ENCODE measurements at places on chromosomes 6 and 20.

DNA sequence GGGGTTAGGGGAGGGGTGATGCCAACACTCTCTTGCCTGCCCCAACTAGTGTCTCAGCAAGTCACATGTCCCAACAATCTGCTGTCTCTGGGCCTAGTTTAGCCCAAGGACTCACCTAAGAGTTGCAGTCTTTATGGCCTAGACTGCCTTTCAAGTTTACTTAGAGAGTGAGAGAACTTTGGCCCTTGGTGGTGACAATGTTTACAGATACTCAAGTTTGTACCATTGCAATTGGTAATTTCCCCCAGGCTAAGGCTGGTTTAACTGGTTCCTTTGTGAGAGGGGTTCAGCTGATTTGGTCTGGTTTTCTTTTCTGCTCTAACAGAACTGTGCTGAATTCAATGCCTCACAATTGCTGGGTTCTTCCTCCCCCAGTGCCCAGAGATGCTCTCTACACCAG is 1279.9 kb upstream of the EYS start:
- DNase-seq: no peak

DNA sequence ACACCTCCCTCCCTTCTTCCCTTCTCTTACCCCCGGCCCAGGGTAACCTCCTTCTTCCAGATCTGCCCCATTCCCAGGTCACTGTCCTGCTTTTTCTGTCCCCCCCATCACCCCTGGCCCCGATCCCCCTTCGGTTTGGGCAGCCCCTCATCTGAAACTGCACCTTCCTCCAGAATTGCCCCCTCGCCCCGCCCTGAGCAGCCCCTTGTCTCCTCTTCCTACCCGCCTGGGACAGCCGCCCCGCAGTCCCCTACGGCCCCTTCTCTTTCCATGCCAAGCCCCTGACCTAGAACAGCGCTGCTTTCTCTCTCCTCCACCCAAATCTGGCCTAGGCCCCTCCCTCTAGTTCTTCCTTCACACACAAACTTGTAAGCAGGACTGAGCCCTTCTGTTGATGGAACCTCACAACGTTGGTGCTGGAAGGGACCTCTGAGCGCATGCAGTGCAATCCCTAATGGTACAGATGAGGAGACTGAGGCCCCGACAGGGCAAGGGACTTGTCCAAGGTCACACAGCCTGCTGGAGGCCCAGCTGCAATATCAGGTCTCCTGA is 630 bp downstream of the PPP2R5D start:
- DNase-seq: peak; percentile 45

DNA sequence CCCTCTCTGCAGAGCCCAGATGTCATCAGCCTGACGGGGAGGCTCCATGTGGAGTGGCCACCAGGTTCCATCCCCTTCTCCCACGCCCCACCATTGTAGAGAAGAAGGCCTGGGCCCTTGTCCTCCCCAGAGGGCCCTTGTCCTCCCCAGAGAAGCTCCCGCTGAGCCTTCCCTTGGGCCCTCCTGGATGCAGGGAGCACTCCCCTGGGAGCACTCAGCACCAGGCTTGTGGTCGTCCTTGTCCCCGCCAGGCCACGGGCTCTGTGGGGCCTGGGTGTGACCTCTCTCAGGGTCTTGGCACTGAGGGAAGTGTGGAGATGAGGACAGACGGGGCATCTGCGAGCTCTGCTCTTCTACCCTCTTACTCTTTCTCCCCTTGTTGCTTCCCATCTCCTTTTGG is 83.4 kb upstream of the NNAT start:
- no peak for DNase-seq

- no peak for DNase-seq
These were observed 215.1 kb downstream of the CBLN4 start for GRCh38 chr20:55790178-55790577.

DNA sequence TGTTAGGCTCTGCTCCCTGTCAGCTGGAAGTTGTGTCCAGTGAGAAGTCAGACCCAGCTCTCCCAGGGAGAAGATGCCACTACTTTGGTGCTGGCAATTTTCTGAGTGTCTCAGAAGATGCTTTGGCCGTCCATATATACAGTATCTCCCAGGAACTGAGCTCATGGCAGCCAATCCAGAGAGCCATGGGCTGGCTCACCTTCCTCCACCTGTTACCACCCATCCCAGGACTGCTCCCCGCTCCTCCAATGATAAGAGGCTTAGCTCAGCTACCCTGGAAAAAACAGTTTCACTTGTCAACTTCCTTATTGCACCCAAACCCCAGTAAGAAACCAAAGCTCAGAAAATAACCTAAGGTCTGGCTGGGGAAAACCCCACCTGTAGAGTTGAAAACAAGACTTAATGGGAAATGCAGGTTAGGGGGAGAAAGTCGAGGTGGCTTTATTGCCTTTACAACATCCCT is at the start of gene BNIP5:
Gene BNIP5, minus strand, starts transcription at position 110 of the 463 bp plus-strand sequence. CDS start 6,198 bp downstream, outside the sequence.
- no peak for DNase-seq

GRCh38 chr6:123295181-123295580 is 299.1 kb downstream of the CLVS2 start:
- DNase-seq: no peak

GRCh38 chr6:125273965-125274364 is 27.8 kb downstream of the HDDC2 start:
- no peak for DNase-seq

GRCh38 chr6:146984251-146984924 is 219.8 kb upstream of the STXBP5 start:
- DNase-seq: no peak

DNA sequence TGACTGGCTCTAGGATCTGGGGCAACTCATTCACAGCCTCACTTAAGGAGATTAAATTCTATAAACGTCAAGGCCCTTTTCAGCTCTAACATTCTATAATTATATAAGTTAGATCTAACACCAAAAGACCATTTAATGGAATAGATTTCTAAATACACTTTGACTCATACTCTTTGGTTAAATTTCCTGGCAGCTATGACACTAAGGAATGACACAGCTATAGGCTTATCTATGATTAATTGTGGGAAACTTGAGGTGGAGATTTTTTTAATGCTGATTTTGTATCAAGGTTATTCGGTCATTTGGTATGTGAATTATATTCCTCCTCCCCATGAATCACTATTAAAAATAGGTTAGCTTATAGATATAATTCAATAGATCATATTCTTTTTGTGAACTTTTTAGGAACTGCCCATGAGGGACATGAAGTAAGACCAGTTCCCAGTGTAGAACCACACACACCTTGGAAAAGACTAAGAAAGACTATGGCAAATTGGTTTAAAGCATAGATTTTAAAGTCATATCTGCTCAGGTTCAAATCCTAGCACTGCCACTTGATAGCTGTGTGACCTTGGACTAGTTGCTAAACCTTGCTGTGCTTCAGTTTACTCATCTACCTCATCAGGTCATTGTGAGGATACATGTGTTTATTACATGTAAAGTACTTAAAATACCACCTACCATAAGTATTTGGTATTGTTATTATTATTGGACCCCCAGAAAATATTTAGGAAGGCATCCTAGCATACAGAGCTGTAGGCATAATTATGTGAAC is 116.0 kb downstream of the CRYBG1 start:
- no peak for DNase-seq

DNA sequence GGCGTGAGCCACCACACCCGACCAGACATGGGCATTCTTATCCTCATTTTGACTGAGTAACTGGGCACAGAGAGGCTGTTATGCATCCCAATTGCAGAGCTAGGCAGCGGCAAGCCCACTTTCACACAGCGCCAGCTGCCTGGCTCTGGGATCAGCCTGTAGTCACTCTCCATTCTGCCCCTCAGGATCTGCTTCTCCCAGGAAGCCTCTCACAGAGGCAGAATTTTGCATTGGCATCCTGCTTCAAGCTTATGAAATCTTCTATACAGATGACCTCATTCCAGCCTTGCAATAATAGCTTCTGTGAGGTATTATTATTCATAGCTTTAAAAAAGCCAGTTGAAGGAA is 37.0 kb upstream of the IER3 start:
- no peak for DNase-seq

GRCh38 chr20:42714298-42715141 is 475.2 kb downstream of the PTPRT start:
- no peak for DNase-seq

- DNase-seq: no peak
These were observed 21.9 kb upstream of the CHMP4B start for GRCh38 chr20:33789109-33789857.

DNA sequence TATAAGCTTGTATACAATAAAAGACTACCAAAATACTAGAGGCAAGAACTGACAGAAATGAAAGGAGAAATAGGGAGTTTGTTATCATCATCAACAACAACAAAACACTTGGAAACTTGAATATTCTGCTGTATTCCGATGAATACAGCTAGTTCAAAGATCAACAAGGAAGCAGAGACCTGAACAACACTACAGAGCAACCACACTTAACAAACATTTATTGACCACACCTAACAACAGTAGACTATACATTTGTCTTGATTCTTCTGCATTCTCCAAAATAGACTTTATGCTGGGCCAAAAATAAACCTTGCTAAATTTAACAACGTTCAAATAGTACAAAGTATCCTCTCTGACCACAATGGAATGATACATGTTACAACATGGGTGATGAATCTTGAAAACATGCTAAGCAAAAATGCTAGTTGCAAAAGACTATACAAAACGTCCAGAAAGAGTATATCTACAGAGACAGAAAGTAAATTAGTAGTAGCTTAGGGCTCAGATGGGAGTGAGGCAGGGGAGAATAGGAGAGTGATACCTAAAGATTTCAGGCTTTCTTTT is 39.1 kb upstream of the PAK5 start:
- DNase-seq: no peak

- peak; percentile 9 for DNase-seq
These were observed 28.2 kb upstream of the NOX3 start for GRCh38 chr6:155483858-155484257.

DNA sequence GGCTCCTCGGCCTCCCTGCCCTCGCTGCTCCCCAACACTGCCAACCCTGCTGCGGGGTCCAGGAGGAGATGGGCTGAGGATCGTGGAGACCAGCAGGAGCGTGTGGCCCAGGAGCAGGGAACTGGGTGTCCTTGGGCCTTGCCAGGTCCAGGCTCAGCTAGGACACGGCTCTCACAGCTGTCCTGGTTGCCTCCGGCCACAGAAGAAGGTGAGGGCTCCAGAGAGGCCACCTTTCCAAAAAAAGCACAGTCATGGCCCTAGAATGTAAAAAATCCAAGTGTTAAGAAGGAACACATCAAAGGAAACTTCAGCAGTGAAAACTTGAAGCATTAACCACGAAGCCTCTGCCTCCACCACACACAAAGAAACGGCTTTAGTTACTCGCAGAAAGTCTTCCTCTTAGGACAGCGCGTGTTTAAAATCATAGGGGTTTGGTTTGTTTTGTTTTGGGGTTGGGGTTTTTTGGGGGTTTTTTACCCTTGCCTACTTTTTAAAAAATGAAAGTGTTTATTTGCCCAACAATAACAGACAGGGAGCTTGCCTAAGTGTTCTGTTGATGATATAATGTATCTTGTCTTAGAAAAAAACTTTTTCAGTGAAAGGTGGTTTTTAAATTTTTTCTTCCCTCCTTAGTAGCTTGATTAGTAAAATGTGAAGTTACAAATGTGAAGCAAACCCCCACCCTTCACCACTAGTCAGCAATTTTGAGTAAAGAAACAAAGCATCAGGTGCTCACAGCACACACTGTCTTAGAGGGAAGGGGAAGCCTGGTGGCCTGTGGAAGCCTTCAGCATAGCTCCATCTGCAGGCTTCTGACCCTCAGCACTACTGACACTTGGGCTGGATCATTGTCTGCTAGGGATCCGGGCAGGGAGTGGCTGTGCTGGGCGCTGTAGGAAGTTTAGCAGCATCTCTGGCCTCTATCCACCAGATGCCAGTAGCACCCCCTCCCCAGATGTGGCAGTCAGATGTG is 60.0 kb downstream of the PTPN1 start:
- peak; percentile 87 for DNase-seq

GRCh38 chr6:93964321-93964720 is 545.0 kb upstream of the EPHA7 start:
- DNase-seq: no peak

DNA sequence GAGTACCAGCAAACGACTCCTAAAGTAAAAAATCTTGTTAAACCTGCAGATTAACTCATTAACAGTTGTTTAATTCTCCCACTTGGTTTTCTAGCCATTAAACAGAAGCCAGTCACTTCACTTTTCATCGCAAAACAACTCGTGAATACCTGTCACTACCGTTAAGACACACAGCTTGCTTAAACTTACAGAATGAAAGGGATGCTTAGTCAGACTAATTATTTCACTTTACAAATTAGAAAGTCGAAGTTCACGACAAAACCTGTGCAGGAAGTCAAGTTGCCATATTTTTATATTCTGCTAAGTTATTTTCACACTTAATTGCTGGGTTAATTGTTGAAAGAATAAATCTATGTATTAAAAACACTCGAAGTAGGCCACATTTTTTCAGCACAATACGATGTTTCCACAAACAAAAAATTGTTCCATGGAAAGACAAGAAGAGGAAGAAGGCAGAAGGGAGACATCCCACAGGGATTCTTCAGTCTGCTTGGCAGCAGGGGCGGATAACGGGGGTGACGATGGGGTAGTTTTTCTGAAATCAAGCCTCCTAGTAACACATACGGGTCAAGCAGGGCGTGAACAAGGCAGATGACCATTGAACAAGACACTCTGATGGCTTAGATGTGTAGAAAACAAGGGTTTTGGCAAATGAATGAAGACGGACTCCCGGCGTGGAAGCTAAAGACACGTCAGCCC is 933 bp downstream of the SSR1 start:
- peak; percentile 18 for DNase-seq

DNA sequence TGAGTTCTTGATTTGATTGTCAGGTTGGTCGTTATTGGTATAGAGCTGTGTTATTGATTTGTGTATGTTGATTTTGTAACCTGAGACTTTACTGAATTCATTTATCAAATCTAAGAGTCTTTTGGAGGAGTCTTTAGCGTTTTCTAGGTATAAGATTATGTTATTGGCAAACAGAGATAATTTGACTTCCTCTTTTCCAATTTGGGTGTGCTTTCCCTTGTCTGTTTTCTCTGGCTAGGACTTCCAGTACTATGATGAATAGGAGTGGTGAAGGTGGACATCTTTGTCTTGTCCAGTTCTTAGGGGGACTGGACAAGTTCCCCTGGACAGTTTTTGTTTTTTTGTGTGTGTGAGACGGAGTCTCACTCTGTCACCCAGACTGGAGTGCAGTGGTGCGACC is 17.4 kb downstream of the HLA-DOA start:
- no peak for DNase-seq

DNA sequence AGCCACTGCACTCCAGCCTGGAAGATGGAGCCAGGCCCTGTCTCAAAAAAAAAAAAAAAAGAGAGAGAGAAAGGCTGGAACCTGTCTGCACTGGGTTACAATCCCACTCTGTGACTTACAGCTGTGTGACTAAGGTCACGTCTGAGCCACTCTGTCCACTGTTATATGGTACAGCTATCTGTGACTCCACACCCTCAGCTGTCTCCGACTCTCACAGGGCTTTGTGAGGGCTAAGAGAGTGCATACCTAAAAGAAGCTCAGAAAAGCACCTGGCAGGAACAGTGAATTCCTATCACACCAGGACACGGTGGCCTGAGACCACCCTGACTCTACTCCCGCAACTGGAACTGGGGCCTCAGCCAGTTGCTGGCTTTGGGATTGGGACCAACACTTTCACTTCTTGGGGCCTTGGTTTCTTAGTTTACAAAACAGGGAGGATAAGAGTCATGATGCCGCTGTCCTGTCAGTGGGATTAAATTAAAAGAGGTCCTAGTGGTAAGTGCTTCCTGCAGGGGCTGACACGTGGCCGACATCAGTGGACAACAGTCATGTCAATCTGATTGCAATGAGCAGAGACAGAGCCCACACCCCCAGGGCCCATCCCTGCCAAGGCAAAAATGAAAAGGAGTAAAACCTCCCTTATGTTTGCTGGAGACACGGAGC is 5.7 kb upstream of the CD93 start:
- DNase-seq: no peak

- no peak for DNase-seq
These were observed 50.0 kb downstream of the SCAF8 start for GRCh38 chr6:154783229-154783628.
